ENCODE measurements at places on chromosomes 3 and 15. TPM values are rescaled to one million over a fixed set of nuclear protein-coding genes. Genes with fewer than 3 reads are reported as not detected.

QTRT2 gene
- total RNA-seq, result 41.3 TPM

MCF2L2 gene
- total RNA-seq, result 7.5 TPM

KLHDC8B gene
- total RNA-seq, result 2.5 TPM

EFCAB12 gene
- total RNA-seq, result 0.48 TPM

LRRC31 gene
- total RNA-seq, result 0.07 TPM

IQCF5 gene
- not detected for total RNA-seq

CA12 gene
- 0.46 TPM for total RNA-seq

SYNPR gene
- total RNA-seq, result not detected

CDHR4 gene
- 0.16 TPM for total RNA-seq

AHSG gene
- total RNA-seq, result not detected

CRTC3 gene
- 61.8 TPM for total RNA-seq

TLR9 gene
- 0.32 TPM for total RNA-seq

GOLGA8G gene
- not detected for total RNA-seq

TRH gene
- not detected for total RNA-seq

SLC27A2 gene
- total RNA-seq, result 99.5 TPM

FBXW12 gene
- 0.14 TPM for total RNA-seq

PATL2 gene
- 16.9 TPM for total RNA-seq

P4HTM gene
- total RNA-seq, result 39.1 TPM

LXN gene
- total RNA-seq, result 25.8 TPM

LIPH gene
- not detected for total RNA-seq

BCHE gene
- not detected for total RNA-seq

TICRR gene
- total RNA-seq, result 18.7 TPM

FOXB1 gene
- 11.8 TPM for total RNA-seq

PDE8A gene
- 24.2 TPM for total RNA-seq

AADAC gene
- total RNA-seq, result not detected

LRRC2 gene
- total RNA-seq, result not detected

BCL2A1 gene
- total RNA-seq, result 104 TPM

NBEAL2 gene
- total RNA-seq, result 120 TPM

DUOX2 gene
- not detected for total RNA-seq

PIERCE2 gene
- total RNA-seq, result not detected

RYR3 gene
- total RNA-seq, result 0.05 TPM

All from activated T-helper 2 cell treated with anti-CD3 and anti-CD28 coated beads, Interferon-gamma antibody, Interleukin-2, Interleukin-4, amounts not matched to agents 10 μg/mL and 5 μg/mL and 100 μg/mL, durations not matched to agents 14 hours and 24 hours and 36 hours (primary cell).